Epithelial cell of proximal tubule (primary cell): ENCODE measurements at places on chromosomes 6 and 20. TPM values are rescaled to one million over a fixed set of nuclear protein-coding genes. Genes with fewer than 3 reads are reported as not detected.

Gene RBBP8NL
- 0.07 and 0.40 TPM in 2 replicates for total RNA-seq

Gene BPI
- total RNA-seq, result not detected in 2 replicates

Gene LY86
- not detected in 2 replicates for total RNA-seq

Gene GRIK2
- total RNA-seq, result 0.86 TPM in 1 of 2 replicates, not detected in the other

Gene WFDC2
- 14.7 and 53.3 TPM in 2 replicates for total RNA-seq

Gene MED23
- 14.5 and 15.0 TPM in 2 replicates for total RNA-seq

Gene KIFC1
- total RNA-seq, result 117 and 126 TPM in 2 replicates

Gene IRAK1BP1
- 2.8 and 3.6 TPM in 2 replicates for total RNA-seq

Gene RGL2
- 34.0 and 46.8 TPM in 2 replicates for total RNA-seq

Gene TBC1D32
- 3.6 and 4.1 TPM in 2 replicates for total RNA-seq

Gene LRFN2
- not detected in 2 replicates for total RNA-seq

Gene MYB
- total RNA-seq, result 1.4 and 2.7 TPM in 2 replicates

Gene TMC2
- total RNA-seq, result not detected in 2 replicates

Gene FAM83D
- total RNA-seq, result 56.7 and 72.8 TPM in 2 replicates

Gene SLCO4A1
- total RNA-seq, result 48.3 and 57.3 TPM in 2 replicates

Gene POM121L2
- not detected in 2 replicates for total RNA-seq

Gene SLC2A10
- 4.6 and 12.5 TPM in 2 replicates for total RNA-seq

Gene NOL4L
- 33.6 and 44.1 TPM in 2 replicates for total RNA-seq

Gene ANKRD60
- total RNA-seq, result not detected in 2 replicates

Gene CRISP3
- total RNA-seq, result not detected in 2 replicates

Gene MYH7B
- not detected in 2 replicates for total RNA-seq
